ENCODE measurements at places on chromosomes 13 and 19. TPM values are rescaled to one million over a fixed set of nuclear protein-coding genes. Genes with fewer than 3 reads are reported as not detected.

Gene CD209
- total RNA-seq, result not detected

Gene VSIG10L
- total RNA-seq, result 0.08 TPM

Gene SHISA2
- 2.6 TPM for total RNA-seq

Gene CCDC194
- not detected for total RNA-seq

Gene MUC16
- total RNA-seq, result not detected

- peak; percentile 37 for DNase-seq
Measured at GRCh38 chr13:30234619-30235162, 72.7 kb downstream of the KATNAL1 start.

DNA sequence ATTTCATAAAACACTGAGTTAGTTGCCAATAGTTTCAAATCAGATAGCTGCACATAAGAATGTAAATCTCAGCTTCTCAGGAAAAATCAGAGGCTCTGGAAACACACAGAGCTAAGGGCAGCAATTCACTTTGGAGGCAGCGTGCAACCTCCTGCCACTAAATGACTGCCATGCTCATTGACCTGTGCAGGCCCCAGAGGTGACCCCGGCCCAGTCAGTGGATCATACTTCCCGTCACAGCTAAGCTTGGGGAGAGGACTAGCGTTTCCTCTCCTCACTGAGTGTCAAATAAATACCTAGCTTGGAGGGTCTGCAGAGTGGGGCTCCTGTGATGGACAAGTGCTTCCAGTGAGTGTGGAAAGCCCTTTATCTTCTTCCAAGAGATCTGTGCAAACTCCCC is 67.2 kb downstream of the UQCRFS1 start:
- no peak for DNase-seq

GRCh38 chr13:27704681-27705080 is 83.0 kb downstream of the POLR1D start:
- no peak for DNase-seq

DNA sequence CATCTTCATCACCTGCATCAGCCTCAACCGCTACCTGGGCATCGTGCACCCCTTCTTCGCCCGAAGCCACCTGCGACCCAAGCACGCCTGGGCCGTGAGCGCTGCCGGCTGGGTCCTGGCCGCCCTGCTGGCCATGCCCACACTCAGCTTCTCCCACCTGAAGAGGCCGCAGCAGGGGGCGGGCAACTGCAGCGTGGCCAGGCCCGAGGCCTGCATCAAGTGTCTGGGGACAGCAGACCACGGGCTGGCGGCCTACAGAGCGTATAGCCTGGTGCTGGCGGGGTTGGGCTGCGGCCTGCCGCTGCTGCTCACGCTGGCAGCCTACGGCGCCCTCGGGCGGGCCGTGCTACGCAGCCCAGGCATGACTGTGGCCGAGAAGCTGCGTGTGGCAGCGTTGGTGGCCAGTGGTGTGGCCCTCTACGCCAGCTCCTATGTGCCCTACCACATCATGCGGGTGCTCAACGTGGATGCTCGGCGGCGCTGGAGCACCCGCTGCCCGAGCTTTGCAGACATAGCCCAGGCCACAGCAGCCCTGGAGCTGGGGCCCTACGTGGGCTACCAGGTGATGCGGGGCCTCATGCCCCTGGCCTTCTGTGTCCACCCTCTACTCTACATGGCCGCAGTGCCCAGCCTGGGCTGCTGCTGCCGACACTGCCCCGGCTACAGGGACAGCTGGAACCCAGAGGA is 2.6 kb downstream of the P2RY11 start:
- DNase-seq, result no peak

DNA sequence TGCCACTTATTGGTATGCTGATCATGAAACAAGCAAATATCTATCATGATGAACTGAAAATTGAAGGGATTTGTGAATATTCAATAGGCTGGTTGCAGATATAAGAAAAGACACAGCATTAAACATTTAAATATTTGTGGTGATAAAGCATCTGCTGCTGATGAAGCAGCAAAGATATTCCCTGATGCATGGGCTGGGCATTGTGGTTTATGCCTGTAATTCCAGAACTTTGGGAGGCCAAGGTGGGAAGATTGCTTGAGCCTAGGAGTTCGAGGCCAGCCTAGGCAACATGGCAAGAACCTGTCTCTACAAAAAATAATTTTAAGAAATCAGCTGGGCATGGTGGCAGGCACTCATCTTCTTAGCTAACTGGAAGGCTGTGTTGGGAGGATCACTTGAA is 54.5 kb downstream of the GPR180 start:
- no peak for DNase-seq

GRCh38 chr13:77196052-77196618 is 130.8 kb downstream of the MYCBP2 start:
- no peak for DNase-seq

DNA sequence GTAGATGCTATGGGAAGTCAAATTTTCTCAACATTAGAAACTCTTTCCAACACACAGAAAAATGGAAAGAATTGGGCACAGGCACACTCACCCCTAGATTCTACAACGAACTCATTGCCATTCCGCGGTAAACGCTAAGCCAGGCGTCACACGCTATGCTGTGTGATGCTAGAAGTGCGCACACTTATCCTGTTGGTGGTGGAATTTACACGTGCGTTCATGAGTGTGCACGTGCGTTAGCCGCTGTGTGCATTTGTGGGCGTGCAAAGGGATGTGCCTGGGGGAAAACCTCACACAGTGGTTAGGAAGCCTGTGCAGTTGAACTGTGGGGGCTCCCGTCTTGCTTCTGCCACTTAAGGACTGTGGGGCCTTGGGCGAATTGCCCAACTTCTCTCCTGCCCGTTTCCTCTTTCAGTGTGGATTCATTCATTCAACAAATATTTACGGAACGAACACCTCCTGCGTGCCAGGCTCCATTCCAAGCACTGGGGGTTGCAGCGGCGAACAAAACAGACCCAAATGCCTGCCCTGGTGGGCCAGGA is 7.7 kb downstream of the NFILZ start:
- peak; percentile 93 for DNase-seq

DNA sequence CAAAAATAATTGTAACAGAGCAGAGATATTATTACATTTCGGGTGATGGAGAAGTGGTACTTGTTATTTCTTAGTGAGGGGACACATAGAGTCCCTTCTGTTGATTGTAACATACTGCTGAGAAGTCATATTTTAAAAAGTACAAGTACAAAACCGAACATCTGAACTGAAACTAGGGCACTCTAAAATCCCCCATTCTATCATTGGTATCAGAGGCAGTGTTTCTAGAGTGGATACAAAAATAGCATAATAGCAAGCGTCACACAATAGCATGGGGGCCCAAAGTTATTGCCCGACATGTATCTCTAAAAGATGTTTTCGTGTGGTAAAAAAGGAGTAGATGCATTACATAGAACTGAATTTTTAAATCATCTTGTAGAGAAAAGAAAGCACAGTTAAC is 502.1 kb upstream of the SLC10A2 start:
- DNase-seq, result no peak

DNA sequence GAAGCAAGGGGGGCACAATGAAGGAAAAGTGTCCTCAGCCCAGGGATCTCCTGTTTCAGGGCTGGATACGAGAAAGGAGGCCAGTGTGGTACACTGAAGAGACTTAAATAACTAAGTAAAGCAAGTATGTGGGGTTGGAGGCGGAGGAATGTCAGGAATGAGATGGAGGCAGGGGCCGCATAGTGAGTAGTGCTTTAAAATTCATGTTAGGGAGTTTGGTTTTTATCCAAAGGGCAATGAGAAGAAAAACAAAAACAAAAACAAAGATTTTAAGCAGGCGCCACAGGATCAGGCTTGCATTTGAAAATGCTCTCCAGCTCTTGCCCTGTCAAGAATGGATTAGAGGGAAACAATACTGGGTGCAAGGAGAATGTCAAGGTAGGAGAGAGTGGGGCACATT is 273.4 kb downstream of the DCLK1 start:
- DNase-seq, result peak; percentile 31

- no peak for DNase-seq
Measured at GRCh38 chr19:12932392-12933286, 872 bp downstream of the FARSA start.

DNA sequence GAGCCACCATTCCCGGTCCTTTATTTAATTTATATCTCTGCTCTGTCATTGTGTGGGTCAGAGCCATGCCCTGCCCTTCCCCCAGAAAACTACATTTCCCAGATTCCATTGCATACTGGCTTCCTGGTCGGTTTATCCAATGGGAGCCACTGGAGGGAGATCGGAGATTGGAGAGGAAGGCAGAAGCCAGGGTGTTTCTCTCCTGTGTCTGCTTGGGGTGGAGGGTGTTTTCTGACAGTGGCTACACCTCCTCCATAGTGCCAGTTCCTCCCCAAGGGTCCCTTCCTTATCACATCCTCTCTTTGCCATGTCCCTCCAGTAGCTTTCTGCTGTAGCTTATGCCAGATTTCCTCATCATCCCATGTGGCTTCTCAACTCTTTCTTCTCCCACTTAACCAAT is 19.0 kb downstream of the OLFM2 start:
- DNase-seq, result peak; percentile 35

Data from SJSA1 (cell line).